ENCODE measurements at places on chromosomes 4 and X.

DNA sequence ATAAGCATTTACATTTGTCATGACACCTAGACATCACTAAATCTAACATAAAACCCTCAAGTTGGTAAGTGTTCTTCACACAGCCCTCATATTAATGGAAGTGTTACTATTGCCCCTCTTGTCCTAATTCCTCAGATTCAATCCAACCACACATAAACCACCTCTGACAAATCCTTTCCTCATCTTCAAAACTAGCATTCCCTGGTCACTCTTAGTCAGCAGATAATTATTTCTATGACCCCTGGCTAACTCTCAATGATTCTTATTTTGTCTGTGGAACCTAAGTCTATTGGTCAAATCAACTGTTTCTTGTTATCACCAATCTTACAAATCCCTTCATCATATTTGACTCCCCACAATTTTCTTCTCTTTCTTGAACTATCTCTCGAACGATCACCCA lies 168.6 kb downstream of the PPP3CA start:
- no peak for DNase-seq

- no peak for DNase-seq
Observed at GRCh38 chrX:9656871-9657270, 108.8 kb downstream of the GPR143 start.

- DNase-seq = peak; percentile 61
Observed at GRCh38 chrX:107676559-107677378, 48.5 kb downstream of the PRPS1 start.

DNA sequence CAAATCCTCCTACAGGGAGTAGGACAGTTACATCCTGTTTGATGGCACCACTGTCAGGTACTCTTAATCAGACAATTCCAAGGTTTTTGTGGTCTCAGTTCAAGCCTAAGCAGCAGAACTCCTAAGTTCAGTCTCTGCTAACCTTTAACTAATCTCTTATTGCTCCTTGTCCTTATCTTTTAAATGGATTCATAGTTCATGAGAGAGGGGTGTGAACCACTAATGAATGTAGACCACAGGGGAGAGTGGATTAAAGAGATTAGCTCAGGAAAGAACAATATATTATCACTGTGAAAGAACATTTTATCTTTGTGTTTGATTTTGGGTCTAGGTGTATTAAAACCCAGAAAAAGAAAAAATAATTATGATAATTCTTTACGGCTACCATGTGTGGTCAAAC lies 168.9 kb downstream of the DCK start:
- no peak for DNase-seq

DNA sequence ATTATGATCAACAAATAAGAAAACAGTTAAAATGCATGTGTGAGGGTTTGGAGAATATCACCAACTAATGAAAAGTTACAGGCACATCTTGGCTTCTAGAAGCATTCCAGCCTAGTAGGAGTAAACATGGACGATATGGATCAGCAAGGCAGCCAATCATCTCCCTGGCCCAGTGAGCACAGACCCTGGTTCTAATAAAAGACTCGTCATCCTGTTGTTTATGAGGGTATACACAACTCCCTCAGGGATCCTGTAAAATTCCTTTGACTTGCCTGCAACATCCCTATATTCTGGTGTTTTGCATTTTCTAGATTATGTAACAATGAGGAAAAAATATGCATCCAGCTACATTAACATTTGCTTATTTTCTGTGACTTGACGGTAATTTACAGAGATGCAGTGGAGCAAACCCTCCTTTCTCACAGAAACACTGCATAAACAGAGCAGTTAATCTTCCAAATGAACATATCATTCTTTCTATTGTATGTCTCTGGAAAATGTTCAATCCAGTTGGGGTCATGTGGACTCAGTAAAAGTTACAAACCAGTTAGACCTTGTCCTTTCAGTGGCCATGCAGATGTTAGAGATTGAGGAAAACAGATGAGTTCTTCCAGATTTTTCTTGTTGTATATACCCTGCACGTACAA lies 88.9 kb upstream of the NDP start:
- DNase-seq = no peak

GRCh38 chrX:103240155-103240554 lies 14.8 kb downstream of the TCEAL8 start:
- DNase-seq = no peak

- DNase-seq = no peak
Observed at GRCh38 chr4:89296399-89296798, 11.2 kb downstream of the GPRIN3 start.

DNA sequence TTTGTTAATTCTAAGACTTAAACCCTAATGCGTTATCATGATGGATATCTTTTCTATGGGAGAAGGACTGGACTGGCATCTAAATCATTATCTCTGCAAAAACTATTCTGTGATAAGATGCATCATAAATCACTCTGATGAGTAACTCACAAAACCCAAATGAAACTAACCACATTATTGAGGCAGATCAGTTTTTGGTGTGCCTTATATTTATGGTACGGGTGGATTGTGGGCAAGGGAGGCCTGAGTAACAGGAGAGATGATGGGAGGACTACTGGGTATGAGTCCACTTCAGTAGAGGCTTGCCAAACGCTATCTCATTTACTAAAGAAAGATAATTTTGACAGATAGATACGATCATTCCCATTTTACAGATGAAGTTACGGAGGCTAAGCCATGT lies 66.4 kb upstream of the GUCY1A1 start:
- DNase-seq = no peak

GRCh38 chrX:154352012-154352401 lies 22.4 kb downstream of the FLNA start:
- DNase-seq = no peak

GRCh38 chrX:19960913-19961312 lies 29.9 kb downstream of the BCLAF3 start:
- DNase-seq = no peak

GRCh38 chr4:143380629-143381028 lies 44.0 kb downstream of the GAB1 start:
- DNase-seq = no peak

All from stimulated activated CD8-positive, alpha-beta memory T cell treated with anti-CD3 and anti-CD28 coated beads, Interleukin-4, amount 100 ng/mL, for 48 hours (primary cell).